ENCODE measurements at places on chromosomes 16 and 17.
A peak's percentile ranks its signal among the peaks of the same experiment; 100 is the strongest.

GRCh38 chr16:8375232-8375587, 215.1 kb downstream of the TMEM114 start:
- no peak for DNase-seq

GRCh38 chr17:82845163-82845807, 5.5 kb upstream of the ZNF750 start:
- no peak for DNase-seq

DNA sequence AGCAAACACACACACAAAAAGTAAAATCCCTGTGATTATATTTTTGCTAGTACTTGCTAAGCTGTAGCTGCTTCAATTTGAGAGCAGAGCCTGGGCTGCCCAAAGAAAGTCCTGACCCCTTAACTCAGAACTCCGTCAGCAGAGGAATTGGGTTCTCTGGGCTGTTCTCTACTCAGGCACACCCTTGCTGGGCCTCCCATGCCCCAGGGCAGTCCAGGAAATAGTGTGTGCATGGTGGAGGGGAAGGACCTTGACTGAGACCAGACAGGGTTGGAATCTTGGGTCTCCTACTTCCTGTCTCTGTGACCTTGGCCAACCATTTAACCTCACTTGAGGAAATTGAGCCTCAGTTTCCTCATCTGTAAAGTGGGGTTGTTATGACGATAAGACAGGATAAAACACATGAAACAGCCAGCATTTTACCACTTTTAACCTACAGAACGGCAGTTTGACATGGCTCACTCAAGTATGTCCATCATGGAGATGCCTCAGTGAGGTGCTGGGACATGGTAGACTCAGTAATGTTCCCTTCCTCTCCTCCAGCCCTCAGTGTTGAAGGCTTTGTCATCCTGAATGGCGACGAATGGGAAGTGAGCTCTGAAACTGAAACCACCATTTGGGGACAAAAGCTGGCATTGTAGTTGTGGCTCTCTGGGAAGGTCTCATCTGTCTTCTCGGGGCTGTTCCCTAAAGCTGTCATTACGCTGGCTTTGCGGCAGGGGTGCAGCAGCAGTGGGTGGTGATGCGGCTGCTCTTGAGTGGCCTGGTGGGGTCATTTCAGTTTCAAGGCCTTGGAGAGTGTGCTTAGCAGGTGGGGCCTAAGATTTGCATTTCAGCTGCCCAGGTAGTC, 74.9 kb downstream of the CMIP start:
- DNase-seq = no peak

DNA sequence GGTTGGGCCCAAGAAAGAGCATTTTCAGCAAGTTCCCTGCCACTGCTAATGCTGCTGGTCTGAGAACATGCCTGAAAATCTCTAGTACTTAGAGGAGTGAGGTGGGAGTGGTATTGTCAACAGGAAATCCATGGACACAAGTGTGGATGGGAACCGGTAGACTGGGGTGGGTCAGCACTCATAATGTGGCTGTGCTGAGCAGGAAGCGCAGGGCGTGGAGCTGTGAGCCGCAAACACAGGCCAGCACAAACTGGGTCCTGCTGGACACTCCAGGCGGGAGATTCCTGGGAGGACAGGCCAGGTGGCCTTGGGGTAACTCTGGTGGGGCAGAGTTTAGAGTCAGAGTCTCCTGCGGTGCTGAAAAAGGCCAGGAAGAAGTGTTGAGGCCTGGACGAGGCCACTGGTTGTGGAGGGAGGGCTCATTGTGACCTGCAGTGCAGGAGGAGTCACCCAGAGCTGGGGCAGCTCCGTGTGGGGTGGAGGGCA, 62.6 kb downstream of the BANP start:
- no peak for DNase-seq

DNA sequence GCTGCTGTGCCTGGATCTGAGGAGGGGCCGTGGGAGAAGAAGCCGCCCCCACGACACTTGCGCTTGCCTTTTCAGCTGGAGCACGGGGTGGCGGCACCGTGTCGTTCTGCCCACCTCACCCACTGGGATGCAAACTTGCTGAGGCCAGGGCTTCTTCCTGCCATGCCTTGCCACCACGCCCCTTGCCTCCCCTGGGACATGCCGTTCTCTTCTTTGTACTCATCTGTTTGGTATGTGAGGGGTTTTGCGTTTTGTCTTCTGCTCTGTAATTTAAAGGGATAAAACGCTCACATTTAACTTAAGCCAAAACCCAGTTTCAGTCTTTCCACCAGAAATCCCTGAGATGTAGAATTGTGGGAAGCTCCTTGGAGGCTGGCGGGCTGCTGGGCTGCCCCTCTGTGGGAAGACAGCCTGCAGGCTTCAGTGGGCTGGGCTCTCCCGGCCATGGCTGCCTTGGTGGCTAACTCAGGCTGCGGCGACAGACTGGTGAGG, 180.2 kb downstream of the RPTOR start:
- DNase-seq = no peak

DNA sequence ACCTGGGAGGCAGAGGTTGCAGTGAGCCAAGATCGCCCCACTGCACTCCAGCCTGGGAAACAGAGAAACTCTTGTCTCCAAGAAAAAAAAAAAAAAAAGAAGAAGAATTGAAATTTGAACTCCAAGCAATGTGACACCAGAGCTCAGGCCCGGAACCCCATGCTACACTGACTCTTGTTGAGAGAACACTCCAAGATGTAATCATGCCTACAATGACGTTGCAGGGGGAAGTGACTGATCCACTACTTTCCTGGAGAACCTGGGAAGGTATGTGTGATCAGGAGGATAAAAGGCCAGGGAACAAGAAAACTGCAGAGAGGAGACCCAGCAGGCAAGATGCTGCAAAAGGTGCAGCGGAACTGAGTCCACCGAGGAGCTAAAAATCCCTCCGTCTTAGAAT, 57.9 kb downstream of the ADCY9 start:
- DNase-seq = no peak

DNA sequence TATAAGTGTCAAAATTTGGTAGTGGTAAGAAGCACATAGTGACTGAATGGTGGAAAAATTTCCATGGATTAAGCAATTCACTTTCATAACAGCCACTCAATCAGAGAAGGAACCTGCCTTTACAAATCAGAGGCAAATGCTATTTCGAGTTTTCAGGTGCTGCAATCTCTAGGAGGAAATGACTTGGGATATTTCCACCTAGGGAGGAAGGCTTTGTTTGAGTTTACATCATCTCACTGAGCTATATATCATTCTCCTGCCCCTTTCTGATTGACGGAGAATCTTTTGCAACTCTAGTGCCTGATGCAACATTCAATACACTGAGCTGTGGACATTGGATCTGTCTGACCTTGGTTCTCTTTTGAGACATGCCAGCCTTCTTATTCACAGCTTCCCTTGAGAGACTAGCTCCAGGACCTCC, 26.3 kb downstream of the MARCHF10 start:
- no peak for DNase-seq

- no peak for DNase-seq
Observed at GRCh38 chr16:52611817-52612673, 65.1 kb upstream of the TOX3 start.

DNA sequence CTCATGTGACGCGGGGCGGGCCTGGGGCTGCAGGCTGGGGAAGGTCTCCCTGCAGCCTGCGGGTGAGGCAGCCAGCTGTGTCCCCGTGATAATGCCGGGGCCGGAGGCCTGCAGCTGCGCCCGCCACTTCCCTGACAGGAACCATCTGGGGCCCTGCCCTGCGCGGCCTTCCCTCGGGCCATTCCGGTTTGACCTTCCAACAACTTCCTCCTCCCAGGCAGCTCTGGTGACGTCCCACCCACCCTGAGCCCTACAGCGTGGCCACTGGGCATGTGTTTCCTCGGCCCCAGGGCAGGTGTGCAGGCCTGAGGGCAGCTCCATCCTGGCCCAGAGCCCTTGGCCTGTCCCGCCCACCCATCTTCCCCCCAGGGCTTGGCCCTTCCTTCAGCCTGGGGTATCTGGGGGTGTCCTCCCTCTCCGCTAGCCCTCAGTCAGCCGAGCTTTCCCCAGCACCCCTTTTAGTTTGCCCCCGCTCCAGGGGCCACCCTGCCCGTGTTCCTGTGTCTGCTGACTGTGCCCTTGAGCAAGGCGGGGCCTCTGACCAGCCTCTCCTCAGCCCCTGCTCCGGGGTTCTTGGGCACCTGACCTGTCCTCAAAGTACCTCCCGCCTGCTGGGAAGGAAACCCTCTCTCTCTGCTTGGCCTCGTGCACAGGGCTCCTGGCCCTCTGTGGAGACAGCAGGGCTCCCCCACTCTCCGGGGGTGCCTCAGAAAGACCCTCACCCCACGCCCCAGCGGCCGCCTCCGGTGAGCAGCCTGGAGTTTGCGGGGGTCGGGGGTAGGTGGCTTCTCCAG, at the start of gene CBFA2T3:
Gene CBFA2T3, minus strand, starts transcription at position 190 of the 794 bp plus-strand sequence. CDS start 400 bp downstream, outside the sequence.
- DNase-seq = no peak

- no peak for DNase-seq
Observed at GRCh38 chr17:32998887-32999228, 7.2 kb downstream of the SPACA3 start.

DNA sequence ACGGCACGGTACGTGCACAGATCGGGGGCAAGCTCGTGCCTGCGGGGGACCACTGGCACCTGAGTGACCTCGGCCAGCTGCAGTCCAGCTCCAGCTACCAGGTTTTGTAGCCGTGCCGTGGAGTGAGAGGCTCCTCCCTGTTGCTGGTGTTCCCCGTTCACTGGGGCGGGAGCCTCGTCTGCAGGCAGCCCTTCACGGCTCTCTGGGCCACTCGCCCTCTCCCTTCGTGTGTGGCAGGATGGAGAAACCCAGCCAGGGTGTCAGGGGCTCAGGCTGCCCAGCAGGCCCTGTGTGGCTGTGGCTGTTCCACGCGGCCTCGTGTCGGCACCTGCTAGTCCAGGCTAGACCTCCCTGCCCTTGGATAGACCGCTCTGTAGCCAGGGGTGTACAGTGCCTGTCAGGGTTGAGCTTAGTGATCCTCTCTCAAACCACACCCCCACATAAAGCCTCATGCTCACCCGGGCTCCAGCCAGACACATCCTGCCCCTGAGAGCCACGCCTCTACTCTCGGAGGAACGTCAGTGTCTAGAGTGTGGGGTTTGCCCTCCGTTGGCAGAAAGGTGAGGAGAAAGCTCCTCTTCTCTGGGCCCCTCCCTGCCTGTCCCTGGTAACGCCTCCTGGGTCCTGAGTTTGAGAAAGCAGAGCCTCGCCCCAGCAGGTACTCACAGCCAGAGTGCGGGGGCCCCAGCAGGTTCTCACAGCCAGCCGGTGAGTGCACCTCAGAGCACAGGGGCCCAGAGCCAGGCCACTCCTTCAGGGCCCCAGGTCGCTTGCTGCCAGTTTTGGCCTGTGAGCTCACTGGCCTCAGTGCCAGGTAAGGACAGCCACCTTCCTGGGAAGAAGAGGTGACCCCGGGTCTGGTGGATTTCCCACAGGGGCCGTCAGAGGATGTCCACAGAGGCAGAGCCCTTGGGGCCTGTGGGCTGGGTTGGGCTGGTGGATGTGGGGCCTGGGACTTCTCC, 27.7 kb downstream of the NME3 start:
- no peak for DNase-seq

GRCh38 chr17:41705271-41705991, 6.7 kb upstream of the GAST start:
- no peak for DNase-seq

GRCh38 chr17:37483311-37484039, 6.2 kb upstream of the DUSP14 start:
- DNase-seq = no peak

- DNase-seq = no peak
Observed at GRCh38 chr16:10961231-10961630, 16.9 kb downstream of the CLEC16A start.

- DNase-seq = no peak
Observed at GRCh38 chr17:8806253-8806925, 7.2 kb upstream of the MFSD6L start.

GRCh38 chr17:82675476-82676245, 22.8 kb downstream of the RAB40B start:
- no peak for DNase-seq

GRCh38 chr17:49557312-49558024, 18.2 kb upstream of the NXPH3 start:
- no peak for DNase-seq

DNA sequence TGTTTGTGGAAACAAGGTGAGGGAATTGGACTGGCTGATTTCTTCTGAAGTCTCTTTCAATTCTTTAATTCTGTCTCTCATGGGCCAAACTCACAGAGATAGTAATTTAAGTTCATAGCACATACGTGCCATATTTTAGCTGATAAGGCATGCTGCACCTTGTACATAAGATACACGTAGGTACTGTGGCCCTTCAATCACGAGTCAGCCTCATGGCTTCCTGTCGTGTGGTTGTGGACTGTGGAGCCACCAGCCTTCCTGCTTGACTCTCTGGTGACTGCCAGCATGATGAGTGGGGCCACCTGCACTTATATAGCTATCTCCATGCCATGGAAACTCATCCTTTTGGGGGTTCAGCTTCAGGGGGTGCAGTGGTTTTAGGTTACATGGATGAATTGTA, 25.1 kb downstream of the KSR1 start:
- DNase-seq = no peak

GRCh38 chr17:66963521-66963908, 992 bp upstream of the CACNG4 start:
- no peak for DNase-seq

GRCh38 chr17:30323895-30324319, 9.9 kb downstream of the TMIGD1 start:
- peak; percentile 11 for DNase-seq

GRCh38 chr17:48613862-48614694, 1.0 kb downstream of the HOXB8 start:
- no peak for DNase-seq

DNA sequence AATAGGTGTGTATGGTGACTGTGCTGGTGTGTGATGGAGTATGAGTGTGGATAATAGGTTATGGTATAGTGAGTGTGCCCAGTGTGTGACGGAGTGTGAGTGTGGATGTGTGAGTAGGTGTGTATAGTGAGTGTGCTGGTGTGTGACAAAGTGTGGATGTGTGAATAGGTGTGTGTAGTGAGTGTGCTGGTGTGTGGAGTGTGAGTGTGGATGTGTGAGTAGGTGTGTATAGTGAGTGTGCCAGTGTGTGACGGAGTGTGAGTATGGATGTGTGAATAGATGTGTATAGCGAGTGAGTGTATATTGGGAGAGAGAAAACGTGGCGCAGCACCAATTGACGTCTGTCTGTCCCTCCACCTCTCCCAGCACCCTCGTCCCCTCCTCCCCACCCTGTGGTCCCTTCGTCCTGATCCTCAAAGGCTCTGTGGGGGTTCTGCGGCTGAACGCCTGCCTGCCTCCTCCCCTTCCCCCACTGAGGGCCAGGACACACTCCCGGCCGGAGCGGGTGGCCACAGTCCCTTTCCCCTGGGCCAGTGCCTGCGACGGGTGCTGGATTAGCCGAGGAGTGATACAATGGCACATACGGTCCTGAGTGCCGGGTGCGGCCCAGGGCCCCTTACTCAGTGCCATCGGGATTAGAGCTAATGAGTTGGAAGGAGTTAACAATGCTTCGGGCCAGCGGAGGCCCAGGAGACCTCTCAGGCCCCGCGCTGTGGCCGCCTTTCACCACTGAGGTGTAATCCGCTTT, 160.0 kb downstream of the MRM1 start:
- no peak for DNase-seq
